ENCODE measurements at places on chromosomes 1 and 21.
A peak's percentile ranks its signal among the peaks of the same experiment; 100 is the strongest.

- DNase-seq, result no peak
Measured at GRCh38 chr1:115677565-115677964, 35.8 kb downstream of the VANGL1 start.

DNA sequence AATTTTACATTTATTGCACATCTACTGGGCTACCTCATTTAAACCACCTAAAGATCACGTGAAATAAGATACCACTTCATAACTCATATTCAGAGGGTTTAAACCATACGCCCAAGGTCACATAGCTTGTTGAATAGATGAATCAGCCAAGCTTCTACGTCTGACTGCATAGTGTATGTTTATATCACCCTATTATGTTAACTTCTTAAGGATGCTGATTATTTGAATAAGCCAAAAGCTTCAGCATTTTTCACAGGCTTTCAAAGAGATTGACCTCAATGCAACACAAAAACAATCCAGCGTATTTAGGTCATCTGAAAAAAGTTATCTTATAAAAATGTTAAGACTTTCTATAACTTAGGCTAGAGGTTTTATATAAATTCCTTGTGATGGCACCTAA, 373.8 kb downstream of the TGFB2 start:
- no peak for DNase-seq

DNA sequence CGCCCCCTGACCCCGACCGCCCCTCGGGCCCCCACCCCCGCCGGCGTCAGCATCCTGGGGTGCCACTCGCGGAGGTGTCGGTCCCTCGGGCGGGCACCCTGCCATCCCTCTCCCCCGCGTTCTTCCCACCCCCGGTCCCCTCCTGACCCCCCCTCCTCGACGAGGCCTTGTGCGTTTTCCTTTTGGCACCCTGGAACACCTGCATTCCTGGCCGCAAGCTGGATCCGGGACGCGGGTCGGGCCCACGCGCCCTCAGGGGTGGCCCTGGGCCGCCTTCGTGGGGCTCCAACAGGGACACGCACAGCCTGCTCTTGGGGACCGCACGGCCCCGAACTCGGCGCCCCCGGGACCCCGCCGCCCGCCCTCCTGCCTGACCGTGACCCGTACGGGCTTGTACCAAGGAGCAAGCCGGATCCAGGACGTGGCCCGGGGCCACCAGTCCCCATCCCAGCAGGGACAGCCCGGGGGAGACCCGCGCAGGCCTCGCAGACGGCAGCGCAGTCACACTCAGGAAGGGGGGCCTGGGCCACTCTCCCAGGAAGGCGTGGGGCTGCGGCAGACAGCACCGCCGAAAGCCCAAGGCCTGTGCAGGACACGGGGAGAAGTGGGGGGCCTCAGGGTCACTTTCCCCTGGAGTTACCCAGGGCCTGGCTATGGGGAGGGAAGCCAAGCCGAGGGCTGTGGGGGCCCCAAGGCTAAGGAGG, 579 bp upstream of the SLC19A1 start:
- no peak for DNase-seq

DNA sequence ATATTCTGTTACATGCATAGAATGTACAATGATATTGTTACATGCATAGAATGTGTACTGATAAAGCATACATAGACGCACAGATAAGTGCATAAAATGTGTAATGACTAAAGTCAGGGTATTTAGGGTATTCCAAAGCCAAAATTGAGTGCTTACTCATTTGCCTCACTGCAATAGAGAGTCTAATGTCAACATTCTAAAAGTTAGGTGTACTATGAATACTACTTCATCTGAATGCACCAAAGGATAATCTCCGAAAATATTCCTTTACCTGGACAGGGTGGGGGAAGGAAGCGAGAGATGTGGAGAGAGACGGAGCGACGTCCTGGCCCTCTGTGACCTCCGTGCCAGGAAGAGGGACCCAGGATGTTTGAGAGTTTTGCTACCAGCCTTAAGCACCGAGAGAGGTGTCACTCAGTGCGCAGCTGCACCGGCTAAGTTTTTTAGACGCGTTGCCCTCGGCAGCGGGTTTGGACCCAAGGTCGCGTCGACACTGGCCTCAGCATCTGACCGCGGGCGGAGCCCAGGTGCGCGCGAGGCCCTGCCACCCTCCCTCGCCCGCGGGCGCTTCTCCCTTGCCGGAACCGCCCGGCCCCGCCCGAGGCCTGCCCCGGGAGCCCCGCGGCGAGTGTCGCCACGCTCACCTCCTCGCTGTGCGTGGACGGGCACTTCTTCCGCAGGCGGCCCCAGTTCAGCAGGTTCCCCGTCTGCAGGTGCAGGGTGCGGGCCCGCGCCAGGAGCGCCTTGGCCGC, 660 bp downstream of the GCLM start:
- peak; percentile 32 for DNase-seq

- DNase-seq, result peak; percentile 18
Measured at GRCh38 chr1:36397083-36397377, 678 bp downstream of the LSM10 start.

- no peak for DNase-seq
Measured at GRCh38 chr1:90902672-90903071, 119.2 kb downstream of the ZNF644 start.
